Amygdala (tissue), 56 donors: ENCODE measurements at places on chromosomes 12 and 14.

DNA sequence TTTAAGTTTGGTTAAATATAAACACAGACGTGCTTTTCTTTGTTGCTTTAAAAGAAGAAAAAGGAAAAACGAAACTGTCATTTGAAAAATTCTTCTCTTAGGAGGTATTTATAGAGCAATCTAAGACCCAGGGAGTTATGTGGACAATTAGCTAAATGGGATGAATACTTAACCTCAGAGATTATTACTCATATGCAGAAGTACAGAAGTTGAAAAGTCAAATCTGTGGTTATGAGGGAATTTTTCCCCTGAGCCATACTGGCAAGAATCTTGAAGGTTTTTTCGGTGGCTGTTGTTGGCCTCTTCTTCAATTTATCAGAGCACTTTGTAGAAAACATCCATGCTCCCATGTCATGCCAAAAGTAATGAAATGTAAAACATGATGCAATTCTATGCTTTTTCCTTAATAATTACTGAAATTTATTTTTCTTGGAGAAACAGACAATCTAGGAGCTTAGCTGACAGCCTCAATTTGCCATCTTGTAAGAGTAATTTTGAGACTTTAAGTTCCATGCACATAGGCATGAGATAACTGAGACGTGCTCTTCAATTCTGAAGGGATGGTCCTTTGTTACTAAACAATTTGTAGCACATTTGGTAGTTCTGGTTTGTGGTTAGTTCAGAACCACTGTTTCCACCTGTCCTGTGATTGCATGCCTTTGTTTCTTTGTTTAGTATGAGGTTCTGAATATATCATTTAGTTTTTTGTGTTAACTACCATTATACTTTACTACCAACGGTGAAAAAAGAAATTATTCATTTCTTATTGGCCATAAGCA, 126.6 kb downstream of the BCAT1 start:
- no peak for DNase-seq

- DNase-seq = no peak
Observed at GRCh38 chr12:120093592-120094355, 22.8 kb downstream of the RAB35 start.

- DNase-seq = no peak
Observed at GRCh38 chr14:101123618-101124510, 220.3 kb upstream of the RTL1 start.

DNA sequence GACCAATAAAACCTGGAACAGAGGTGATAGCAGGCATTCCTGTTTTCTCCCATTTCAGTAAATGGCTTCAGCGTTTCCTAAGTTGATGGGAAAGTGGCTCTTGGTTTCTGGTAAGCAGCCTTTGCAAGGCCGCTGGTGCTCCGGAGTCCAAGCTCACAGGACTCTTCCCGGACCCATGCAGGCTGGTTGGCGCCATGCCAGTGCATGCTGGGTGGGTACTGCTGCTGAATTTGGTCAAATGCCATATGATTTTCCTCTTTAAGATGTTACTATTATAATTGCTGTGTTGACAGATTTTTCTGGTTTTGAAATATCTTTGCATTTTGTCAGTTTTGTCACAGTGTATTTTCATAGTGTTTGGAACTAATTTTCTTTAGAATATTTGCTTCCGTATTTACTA, 27.7 kb downstream of the PPP2R5C start:
- no peak for DNase-seq

- DNase-seq = no peak
Observed at GRCh38 chr12:10069976-10070375, 28.8 kb downstream of the CLEC1A start.

GRCh38 chr14:28300356-28300755, 466.2 kb upstream of the FOXG1 start:
- DNase-seq = no peak

- no peak for DNase-seq
Observed at GRCh38 chr12:104219908-104220404, 4.4 kb downstream of the TXNRD1 start.

GRCh38 chr12:108751821-108752220, 20.5 kb upstream of the CORO1C start:
- DNase-seq = no peak

GRCh38 chr14:39739796-39740195, 307.6 kb upstream of the FBXO33 start:
- DNase-seq = no peak

GRCh38 chr12:27972721-27973120, at the start of gene PTHLH:
Gene PTHLH, minus strand, starts transcription at chr12:27972733. Its CDS starts 3,239 bp downstream, at chr12:27969494.
- DNase-seq = no peak

DNA sequence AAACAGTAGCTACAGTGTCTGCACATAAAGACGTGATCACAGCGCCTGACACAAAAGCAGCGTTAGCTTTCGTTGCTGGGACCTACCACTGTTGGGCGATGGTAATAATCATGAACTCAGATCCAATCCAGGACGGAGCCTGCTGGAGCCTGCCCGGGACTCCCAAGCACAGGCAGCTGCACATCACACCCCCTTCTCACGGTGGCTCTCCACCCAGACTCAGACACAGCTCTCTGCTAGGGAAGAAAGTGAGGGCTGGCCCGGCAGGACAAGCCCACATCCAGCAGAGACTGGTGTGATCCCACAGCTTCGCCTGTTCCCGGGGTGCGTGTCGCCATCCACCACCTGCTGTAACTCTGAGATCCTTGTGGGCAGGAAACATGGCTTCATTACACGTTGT, 49.9 kb upstream of the FOXN3 start:
- peak; percentile 13 for DNase-seq

GRCh38 chr14:40682131-40682913, 924.4 kb upstream of the LRFN5 start:
- DNase-seq = no peak
